Stimulated activated CD4-positive, alpha-beta T cell treated with anti-CD3 and anti-CD28 coated beads, Interleukin-1b, Interleukin-23, amount 100 ng/mL, for 1 hour (primary cell): ENCODE measurements at places on chromosomes 5 and 9.

DNA sequence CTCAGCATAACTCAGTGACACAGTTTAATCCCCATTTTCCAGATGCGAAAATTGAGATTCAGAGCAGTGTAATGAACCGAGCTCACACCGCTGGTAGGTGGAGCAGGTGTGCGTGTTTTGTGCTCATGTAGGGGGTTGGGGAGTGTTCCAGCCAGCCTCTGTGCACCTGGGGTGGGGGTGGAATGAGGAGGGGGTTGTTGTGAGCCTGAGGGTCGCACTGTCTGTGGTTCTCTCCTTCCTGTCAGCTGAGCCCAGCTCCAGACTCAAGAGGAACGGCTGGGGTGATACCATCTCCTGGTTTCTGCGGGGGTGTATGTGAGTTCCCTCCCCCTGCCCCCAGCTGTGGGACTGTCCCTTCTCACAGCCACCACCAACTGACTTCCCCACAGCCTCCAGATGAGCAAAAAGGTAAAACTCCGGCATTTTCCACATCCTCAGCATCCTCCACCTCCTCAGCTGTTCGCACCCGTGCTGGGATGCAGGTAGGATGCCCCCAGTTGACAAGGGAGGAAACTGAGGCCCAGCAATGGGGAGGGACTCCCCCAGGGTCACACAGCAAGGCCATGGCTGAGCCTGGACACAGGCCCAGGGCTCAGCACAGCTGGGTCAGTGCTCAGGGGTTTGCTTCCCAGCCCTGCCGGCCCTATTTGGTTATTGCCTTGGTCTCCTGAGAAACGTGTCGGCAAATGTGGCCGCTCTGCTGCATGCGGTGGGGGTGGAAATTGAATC, 2.1 kb downstream of the SH2D3C start:
- peak; percentile 38 for DNase-seq

DNA sequence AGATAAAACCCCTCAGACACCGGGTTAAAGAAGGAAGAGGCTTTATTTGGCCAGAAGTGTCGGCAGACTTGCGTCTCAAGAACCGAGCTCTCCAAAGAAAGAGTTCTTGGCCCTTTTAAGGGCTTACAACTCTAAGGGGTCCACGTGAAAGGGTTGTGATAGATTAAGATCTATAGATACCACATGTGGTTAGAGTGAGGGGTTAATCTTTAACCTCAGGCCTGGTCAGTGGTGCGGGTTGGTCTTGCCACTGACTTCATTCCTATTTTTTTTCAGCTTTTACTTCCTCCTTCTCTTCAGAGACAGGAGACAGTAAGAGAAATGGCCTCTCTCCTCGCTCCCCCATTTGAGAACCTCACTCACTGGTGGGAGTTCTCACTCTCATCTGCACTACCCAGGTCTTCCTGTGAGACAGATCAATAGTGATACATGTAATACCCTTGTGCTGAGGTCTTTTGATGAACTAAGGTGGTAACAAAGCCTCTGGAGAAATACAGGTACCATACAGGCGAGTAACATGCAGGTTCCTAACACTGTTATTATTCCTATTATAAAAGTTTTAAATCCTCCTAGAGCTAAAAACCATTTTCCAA, 52.4 kb upstream of the COX7C start:
- DNase-seq, result no peak

- DNase-seq, result no peak
Measured at GRCh38 chr9:125990793-125991220, 243.6 kb downstream of the PBX3 start.

- no peak for DNase-seq
Measured at GRCh38 chr5:138657360-138657759, 82.2 kb upstream of the HSPA9 start.
